ENCODE measurements at places on chromosomes 1 and 21.

DNA sequence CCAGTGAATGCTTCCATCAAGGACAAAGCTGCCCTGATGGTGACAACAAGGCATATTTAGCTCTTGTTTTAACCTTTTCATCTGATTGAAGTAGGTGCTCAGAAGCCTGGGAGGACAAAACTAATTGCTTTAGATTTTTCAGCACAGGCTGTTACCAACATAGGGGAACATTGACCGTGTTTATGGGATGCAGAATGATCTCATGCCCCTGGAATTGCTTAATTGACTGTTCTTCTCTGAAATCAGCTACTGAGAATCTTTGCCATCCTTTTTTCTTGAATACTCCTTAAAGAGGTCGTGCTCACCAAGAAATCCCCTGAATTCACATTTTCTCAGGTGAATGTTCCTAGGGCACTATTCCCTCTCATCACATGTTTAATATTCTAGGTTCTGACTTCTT, 95.9 kb upstream of the CCDC190 start:
- H3K4me3 ChIP-seq: no peak overlapping the region
- no peaks in the 10 kb centered on the region for H3K36me3 ChIP-seq
- DNase-seq: no peak
- H3K27me3 ChIP-seq: no peaks in the 10 kb centered on the region
- H3K4me1 ChIP-seq: no peaks in the 10 kb centered on the region

DNA sequence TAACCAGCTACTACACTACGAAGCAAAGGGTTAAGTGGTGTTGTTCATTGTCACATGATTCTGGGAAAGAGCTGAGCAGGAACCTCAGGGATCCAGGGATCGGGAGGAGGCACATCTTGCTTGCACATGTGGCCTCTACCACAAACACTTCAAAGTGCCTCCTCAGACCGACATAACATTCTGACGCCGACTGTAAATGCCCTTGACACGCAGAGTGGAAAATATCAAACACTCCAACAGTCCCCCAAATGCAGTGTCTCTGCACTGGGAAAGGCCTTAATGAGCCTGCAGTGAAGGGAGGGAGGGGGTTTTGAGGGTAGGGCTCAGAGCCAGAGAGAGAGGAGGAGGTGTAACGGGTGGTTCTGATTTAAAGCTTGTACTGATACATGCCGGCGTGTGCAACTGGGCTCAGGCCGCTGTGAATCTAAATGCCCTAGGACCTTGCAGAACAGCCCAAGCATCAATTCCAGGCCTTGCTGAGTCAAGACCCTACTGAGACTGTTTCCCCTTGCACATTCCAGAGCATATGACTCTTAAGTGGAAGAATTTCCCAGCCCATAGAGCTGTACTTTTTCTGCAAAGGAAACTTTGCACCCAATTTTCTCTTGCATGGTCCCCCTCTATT, 163.7 kb downstream of the NTMT2 start:
- no peak overlapping the region for H3K4me3 ChIP-seq
- DNase-seq: no peak
- H3K27me3 ChIP-seq: no peaks in the 10 kb centered on the region
- H3K4me1 ChIP-seq: no peaks in the 10 kb centered on the region

- DNase-seq: no peak
- H3K27me3 ChIP-seq: no peaks in the 10 kb centered on the region
- H3K36me3 ChIP-seq: no peaks in the 10 kb centered on the region
- H3K27ac ChIP-seq: no peak overlapping the region
- no peaks in the 10 kb centered on the region for H3K4me1 ChIP-seq
Measured at GRCh38 chr1:15212954-15213291, 34.1 kb upstream of the FHAD1 start.

DNA sequence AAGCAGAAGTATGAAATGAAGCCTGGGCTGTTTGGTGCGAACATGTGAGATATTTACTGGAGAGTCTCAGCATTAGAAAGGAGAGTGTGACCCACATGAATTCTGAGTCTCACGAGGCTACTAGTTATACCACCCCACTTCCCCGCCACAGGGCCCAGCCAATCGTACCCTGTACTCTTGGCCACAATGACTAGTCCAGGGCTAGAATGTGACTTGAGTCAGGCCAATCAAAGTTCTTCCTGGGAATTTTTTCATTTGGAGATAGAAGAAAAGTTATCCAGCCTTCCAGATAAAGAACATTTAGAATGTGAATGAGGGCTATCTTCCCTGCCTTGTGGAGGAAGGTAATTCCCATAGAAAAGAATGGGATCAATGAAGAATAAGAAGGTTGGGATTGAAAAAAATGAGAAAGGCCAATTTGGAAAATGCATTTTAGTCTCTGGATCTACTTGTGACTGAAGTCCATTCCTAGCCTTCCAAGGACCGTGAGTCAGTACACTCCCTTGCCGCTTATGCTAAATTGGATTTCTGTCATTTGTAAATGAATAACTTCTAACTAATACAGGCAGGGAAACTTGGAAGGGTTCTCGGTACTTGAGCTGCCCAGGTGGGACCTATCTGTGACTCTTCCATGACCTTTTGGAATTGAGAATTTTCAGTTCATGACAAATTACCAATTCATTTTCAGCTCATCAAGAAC, 12.3 kb upstream of the RIMKLA start:
- no peak overlapping the region for H3K4me3 ChIP-seq
- no peak for DNase-seq
- H3K27me3 ChIP-seq: no peaks in the 10 kb centered on the region
- no peak overlapping the region for H3K27ac ChIP-seq
- H3K4me1 ChIP-seq: no peaks in the 10 kb centered on the region
- H3K36me3 ChIP-seq: no peaks in the 10 kb centered on the region

DNA sequence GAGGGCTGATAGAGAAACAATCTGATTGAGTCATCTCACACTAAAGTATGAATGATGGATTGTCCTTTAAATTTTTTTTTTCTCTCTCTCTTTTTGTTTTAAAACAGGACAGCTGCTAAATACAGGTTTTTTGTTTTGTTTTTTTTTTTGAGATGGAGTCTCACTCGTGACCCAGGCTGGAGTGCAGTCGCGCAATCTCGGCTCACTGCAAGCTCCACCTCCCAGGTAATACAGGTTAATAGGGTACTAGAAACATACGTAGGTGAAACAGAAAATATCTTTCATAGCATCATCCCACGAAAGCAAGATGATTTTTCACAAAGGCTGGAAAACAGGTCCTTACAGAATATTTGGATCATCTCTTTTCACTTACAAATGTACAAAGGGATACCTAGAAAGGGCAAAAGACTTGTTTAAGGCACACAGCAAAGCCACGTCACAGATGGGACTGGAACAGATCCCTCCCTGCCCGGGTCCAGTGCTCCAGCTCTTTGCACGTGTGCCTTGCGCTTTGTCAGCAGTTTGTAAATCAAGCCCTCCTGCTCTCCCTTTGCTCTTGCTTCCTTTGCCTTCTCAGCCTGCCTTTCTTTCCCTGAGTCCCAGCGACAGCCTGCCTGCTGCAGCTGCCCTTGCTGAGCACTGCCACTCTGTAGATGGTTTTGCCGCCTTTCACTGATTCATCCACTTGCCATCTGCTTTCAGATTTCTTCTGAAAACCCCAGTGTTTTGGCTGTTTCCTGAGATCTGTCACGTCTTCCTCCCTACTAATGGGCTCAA, 171.3 kb upstream of the BEND5 start:
- H3K4me3 ChIP-seq: peak overlapping the region; percentile 46
- H3K4me1 ChIP-seq: peaks cover 28% of the 10 kb centered on the region
- H3K27me3 ChIP-seq: no peaks in the 10 kb centered on the region
- H3K27ac ChIP-seq: peak overlapping the region; percentile 92
- H3K36me3 ChIP-seq: no peaks in the 10 kb centered on the region

DNA sequence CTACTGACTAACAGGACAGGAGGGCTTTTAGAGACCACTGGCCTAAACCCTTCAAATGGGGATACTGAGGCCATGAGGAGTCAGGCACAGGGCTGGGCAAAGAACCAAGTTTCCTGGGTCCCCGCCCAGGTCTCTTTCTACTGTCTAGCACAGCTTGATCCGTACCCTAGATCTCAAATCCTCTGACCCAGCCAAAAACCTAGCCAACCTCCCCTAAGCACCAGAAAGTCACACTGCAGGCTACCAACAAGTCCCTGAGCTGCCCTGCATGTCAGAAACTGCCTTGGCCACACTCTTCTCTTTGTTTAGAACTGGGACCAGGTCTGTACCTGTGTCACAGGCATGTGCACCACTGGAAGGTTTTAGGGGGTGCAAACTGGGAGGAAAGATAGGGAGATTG, 33.6 kb downstream of the AHDC1 start:
- no peaks in the 10 kb centered on the region for H3K27me3 ChIP-seq
- H3K4me1 ChIP-seq: peaks cover 6% of the 10 kb centered on the region
- H3K36me3 ChIP-seq: no peaks in the 10 kb centered on the region
- no peak for DNase-seq
- no peak overlapping the region for H3K4me3 ChIP-seq
- H3K27ac ChIP-seq: no peak overlapping the region

- no peaks in the 10 kb centered on the region for H3K4me1 ChIP-seq
- no peak for DNase-seq
- H3K4me3 ChIP-seq: no peak overlapping the region
- H3K27ac ChIP-seq: no peak overlapping the region
- no peaks in the 10 kb centered on the region for H3K36me3 ChIP-seq
Measured at GRCh38 chr1:221612047-221612777, 129.7 kb downstream of the DUSP10 start.

DNA sequence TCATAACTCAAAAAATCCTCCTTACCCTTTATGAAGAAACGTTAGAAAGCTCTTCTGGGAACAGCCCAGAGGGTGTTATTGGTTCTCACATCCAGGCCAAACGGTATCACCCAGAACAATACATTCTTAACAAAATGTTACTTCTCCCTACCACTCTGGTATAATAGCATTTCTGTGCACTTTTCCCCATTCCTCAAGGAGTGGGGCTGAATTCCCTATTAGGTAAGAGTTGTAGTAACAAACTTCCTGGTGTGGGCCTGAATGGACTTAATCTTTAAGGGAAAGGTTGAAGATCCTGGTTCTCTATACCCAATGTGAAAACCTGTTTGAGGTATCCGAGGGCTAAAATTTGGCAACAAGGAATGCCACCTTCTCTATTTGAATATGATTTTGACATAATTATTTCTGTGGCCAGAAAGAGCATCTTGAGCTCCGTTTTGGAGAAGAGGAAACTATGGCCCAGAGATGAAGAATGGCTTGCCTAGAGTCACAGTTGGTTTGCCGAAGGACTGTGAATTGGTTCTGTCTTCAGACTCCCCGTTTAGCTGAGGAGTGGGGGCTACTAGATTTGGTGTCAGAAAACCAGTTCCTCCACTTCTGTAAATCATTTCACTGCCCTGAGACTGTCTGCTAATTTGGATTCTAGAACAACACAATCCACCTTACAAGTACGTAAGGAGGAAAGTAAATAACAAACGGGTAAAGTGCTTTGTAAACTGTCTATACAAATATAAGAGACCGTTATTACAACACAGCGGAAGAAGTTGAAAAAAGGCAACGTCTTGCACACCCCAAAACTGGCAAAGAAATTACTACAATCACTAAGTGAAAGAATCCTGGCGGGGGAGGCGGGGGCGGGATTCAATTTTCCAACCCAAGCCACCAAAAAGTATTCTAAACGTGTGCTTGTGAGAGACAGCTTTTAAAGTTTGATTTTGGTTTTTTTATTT, 2.3 kb downstream of the ANP32E start:
- H3K4me1 ChIP-seq: peaks cover 13% of the 10 kb centered on the region
- peak; percentile 29 for DNase-seq
- peak overlapping the region; percentile 92 for H3K27ac ChIP-seq
- H3K4me3 ChIP-seq: peak overlapping the region; percentile 88
- peaks cover 12% of the 10 kb centered on the region for H3K36me3 ChIP-seq
- no peaks in the 10 kb centered on the region for H3K27me3 ChIP-seq

GRCh38 chr1:244174922-244175521, 123.9 kb downstream of the ZBTB18 start:
- H3K4me1 ChIP-seq: no peaks in the 10 kb centered on the region
- no peak for DNase-seq
- no peaks in the 10 kb centered on the region for H3K36me3 ChIP-seq
- H3K27me3 ChIP-seq: no peaks in the 10 kb centered on the region
- H3K4me3 ChIP-seq: no peak overlapping the region
- no peak overlapping the region for H3K27ac ChIP-seq
